NCI-H1092 (cell line): ENCODE measurements at places on chromosomes 3 and 15.

DNA sequence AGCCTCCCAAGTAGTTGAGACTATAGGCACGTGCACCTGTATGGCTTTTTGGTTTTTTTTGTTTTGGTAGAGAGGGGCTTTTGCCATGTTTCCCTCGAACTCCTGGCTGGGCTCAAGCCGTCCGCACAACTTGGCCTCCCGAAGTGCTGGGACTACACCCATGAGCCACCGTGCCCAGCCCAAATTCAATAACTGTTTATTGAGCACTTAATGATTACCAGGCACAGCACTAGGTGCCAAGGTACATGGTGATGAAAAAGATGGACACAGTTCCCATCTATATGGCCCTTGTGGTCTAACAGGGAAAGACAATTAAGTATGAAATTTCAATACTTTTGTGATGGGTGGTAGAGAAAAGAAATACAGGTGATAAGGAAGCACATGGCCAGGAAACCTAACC, 35.8 kb upstream of the ZNF148 start:
- DNase-seq, result no peak

GRCh38 chr3:113498221-113499005, 16.5 kb downstream of the SPICE1 start:
- DNase-seq, result no peak

- DNase-seq, result no peak
Observed at GRCh38 chr3:8777978-8778267, 8.5 kb upstream of the OXTR start.

- DNase-seq, result no peak
Observed at GRCh38 chr15:47136236-47136635, 581.1 kb upstream of the SEMA6D start.

DNA sequence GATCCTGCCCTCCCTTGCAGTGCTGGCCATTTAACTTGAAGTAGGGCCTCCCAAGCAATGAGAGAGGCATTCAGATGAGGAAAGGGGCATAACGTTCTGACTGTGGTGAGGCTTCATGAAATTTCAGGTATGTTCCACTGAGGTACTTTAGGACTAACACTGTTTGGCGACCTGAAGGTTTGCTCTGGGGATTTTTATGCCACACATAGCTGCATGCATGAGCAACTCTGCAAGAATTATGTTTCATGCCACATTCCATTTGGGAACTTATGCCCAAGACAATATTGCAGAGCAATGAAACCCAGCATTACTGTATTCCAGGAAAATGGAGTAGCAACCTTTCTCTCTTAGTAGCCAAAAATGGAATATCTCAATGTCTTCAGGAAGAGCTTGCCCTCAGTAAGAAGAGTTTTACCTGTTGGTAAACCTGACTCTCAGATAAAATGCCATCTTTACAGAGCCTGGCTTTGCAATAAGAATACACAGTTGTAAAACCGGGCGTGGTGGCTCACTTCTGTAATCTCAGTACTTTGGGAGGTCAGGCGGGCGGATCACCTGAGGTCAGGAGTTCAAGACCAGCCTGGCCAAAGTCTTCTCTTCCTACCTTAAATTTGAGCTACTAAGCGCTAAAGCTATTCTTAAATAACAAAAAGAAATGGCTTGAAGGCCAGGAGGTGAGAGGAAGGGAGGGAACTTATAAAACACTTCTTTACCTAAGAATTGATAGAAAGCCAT, 16.7 kb upstream of the TBL1XR1 start:
- DNase-seq, result no peak

DNA sequence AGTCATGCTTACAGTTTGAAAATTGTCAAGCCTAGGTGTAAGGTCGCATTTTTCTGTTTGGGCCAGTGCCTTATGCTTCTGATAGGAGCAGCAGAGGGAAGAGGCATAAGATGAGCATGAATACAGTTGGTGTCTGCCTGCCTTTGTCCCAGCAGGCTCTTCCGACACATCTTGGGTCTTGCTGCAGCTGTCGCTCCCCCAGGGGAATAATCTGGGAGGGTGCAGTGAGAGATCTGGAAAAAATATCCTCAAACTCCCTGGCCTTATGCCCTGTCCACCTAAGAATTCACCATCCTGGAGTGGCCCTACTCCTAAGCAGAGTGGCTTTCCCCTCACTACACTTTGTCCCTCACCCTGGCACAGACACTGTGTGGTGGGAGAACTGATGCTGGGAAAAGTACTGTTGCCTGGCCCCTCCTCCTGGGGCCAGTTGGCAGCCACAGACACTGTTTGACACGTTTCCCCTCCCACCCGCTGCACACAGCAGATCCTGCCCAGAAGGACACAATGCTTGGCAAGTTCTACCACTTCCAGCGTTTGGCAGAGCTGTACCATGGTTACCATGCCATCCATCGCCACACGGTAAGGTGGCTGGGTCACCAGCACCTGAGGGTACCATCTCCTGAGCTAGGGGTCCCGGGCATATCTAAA, 21.1 kb upstream of the RHO start:
- DNase-seq, result peak; percentile 43

DNA sequence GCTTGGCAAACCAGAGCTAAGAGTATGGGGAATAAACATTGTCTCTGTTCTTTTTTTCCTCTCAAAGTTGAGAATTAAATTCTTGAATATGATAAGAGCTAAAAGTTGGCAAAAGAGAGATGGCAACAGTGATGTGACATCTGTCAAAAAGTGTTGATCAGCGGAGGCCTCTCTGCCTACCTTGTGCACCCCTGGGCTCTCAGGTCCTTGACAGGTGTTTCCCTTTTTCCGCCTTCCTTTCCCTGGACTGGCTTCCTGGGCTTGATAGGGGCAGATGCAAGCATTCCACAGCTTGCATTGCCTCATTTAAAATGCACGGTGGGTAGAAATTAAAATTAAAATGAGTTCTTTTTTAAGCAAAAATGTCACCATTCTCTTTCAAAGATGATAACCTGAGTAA, 84.2 kb downstream of the NSUN3 start:
- no peak for DNase-seq

DNA sequence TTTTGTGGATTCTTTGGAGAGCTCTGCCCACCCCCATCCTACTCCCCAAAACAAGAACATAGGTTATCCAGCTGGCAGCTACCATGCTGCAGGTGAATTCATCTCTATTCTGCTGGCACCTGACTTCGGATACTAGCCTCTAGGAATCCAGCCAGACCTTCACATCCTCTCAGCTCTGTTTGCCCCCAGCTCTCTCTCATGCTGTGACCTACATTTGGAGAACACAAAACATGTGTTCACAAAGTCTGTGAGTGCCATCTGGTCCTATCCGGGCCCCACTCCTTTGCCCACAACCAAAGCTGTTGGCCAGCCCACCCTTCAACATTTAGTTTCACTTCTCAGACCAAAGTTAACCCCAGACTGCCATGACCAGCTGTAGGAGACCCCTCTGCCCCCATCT, 89.4 kb upstream of the C3orf80 start:
- no peak for DNase-seq

- DNase-seq, result no peak
Observed at GRCh38 chr3:165636684-165637015, 200.6 kb downstream of the BCHE start.

DNA sequence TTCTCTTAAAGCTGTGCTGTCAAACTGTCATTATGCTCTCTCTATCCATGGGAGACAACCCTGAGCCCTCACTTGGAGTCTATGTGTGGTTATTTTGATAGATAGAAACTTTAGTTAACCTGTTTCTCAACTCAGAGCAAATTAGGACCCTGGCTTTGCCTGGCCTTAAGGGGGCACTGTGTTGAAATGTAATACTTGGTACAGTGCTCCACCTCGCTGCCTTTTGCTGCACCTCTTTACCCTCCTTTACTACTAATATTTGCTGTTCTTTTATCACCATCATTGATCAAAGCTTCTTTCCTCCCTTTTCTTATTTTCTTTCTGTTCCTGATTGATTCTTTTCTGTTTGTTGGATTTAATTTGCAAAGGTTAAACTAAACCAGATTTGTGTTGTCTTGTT, 34.3 kb downstream of the STT3B start:
- no peak for DNase-seq

DNA sequence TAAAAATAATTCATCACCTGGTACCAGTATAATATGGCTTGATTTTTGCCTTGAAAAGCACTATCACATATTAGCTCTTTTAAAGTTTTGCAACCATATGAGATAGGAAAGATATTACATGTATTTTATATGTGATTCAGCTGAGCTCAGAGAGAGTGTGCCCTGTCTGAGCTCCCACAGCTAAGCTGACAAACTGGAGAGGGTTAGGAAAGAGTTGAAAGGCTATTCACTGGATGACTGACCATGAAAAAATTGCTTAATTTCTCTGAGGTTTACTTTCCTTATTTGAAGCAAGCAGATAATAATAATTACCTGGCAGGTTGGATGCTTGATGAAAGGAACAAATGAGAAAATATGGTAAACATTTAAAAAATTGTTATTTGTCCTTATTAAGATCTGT, 97.4 kb upstream of the CCDC80 start:
- DNase-seq, result no peak

- peak; percentile 32 for DNase-seq
Observed at GRCh38 chr3:179563271-179563783, 601 bp downstream of the ACTL6A start.

DNA sequence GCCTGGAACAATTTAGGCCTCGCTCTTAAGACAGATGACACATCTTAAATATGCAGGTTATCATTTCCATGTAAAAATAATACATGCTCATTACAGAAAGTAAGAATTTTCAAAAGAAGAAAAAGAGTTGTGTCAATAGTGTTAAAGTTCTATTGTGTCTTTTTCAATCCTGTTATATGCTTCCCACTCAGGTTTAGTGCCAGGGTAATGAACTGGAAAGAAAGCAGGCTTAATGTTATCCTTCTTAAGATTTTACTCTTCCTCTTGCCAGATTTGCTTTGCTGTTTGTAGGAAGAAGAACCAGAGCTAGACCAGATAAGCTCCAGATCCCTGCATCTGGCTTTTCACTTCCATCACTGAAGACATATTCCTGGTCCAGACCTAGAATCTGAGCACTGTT, 128.6 kb downstream of the TPRG1 start:
- no peak for DNase-seq

DNA sequence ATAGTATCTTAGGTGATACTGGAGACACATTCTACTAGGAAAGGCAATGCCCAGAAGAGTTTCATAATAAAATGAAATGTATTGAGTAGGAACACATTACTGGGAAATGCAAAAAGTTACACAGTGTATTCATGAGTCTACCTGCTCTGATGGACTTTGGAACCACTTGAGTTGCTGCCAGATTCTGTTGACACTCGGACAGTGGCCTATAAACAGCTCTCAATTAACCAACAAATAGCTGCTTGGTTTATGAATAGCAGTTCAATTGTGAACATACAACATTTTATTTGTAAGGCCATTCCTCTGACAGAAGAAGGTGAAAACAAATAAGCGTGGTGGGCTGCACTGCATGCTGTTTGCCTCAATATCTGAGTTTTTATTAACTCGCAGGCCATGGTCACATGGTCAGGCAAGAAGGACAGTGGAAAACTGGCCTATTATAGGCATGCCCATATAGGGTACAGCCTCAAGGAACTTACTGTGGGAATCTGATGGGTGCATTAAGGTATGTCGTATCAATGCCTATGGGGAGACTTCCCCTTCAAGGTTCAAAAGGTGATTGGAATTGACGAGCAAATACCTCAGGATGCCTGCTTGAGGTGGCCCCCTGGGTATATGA, 66.2 kb downstream of the C3orf80 start:
- no peak for DNase-seq

GRCh38 chr3:83039422-83039821, 1278.0 kb upstream of the GBE1 start:
- DNase-seq, result no peak

DNA sequence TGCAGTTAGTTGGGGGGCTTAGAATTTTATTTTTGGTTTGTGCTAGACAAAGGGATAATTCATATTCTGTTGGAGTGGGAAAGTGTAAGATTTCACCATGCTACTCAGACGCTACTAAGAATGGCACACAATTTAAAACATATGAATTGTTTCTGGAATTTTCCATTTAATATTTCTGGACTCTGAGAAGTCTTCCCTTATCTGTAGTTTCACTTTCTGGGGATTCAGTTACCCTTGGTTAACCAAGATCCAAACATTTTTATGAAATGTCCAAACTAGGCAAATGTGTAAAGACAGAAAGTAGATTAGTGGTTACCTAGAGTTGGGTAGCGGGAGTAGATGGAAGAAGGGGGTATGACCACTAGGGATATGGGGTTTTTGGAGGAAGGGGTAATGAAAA, 53.1 kb downstream of the TCF12 start:
- DNase-seq, result no peak

DNA sequence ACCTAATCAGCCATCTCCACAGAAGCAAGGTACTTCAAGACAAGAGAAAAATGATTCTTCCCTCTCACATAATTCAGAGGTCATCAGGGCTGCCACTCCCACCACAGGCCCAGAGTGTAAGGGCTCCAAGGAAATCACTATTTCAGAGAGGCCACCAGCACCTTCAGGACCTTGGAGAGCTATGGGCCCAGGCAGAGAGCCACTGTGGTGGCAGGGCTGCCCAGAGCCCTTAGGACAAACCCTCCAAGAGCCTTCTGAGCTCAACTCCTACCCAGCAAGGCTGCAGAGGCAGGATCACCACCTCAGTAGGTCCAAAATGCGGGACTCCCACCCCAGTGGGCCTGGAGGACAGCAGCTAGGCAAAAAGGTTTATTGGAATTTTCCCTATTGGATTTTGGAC, 17.9 kb upstream of the FAN1 start:
- no peak for DNase-seq

DNA sequence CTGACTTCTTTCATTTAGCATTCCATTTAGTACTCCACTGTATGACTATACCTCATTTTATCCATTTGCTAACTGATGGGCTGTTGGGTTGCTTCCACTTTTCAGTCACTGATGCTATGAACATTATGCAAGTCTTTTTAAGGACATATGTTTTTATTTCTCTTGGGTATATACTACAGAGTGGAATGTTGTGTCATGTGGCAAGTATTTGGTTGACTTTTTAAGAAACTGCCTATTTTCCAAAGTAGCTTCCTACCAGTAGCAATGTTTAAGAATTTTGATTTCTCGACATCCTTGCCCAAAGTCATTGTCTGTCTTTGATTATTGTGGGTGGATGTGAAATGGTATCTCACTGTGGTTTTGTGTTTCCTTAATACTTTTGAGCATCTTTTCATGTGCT, 110.1 kb upstream of the TPM1 start:
- no peak for DNase-seq

DNA sequence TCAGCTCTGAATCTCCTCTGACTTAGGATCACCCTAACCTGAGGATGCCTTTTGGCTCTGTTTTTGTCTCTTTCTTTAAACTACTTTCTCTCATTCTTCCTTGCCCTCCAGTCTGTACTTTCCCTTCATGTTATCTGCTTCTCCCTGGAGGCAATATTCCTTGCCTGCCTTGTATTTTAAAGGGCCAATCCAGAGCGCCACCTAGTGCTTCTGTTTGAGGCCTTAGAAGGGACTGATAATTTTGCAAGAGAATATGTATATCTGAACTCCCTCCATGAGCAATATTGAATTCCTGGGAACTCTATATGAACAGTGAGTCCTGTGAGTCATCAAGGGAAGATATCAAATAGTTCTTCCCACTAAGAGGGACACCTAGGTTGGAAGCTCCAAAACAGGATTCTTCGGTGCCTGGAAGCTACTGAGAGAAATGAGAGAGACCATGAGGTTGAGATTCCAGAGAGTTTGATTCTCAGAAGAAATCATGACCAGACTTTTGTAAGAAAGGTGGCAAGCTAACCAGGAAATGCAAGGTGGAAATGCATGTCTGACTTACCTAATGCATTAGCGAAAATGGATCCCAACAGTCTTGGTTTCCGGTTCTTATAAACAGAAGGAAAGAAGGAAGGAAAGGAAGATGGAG, 203.8 kb upstream of the CD96 start:
- no peak for DNase-seq
